IPS DF 19.7 (cell line): ENCODE measurements at places on chromosomes 2 and 18.

- no peak for DNase-seq
Observed at GRCh38 chr2:81290846-81291245, 986.3 kb upstream of the LRRTM1 start.

DNA sequence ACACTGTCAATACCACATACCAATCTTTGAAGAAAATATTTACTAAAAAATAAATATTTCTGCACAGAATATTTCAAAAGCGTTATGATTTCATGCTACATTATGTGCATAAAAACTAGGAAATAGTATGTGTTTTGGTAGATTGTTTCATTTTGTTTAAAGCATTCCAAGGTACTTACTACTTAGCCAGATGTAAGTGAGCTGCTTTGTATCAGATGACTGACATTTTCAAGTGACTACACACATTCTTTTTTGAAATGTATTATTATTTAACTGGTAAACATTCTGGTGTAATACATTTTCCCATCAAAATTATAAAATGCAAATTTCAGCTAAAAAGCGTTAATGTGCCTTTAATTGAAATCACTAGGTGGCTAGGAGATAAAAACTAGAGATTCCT lies 21.5 kb downstream of the GCA start:
- DNase-seq = no peak

DNA sequence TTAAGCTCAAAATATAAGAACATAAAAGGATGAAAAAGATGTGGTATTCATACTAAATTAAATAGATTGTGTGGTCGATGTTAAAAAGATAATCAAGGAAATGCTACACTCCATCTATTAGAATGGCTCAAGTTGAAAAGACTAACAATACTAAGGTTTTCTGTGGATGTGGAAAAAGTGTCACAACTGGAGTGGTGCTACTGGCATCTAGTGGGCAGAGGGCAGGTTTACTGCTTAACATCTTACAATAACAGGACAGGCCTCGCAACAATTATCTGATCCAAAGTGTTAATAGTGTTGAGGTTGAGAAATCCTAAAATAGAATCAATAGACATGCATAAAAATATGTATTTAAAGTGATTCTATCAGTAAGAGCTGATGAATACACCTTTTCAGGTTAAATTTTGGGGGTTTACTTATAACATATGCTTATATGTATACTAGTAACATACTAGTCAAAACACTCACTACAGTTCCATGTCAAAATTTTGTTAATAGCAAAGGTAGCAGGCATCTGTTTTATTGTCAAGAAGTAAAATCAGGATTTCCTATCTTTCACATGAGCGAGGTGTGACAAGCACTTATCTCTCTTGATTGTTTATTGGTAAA lies 91.5 kb upstream of the TMEFF2 start:
- DNase-seq = no peak

GRCh38 chr2:174787487-174788205 lies 23.4 kb upstream of the CHRNA1 start:
- DNase-seq = peak; percentile 95

GRCh38 chr18:77086656-77087392 lies 45.8 kb downstream of the MBP start:
- DNase-seq = no peak

GRCh38 chr18:6313415-6313814 lies 101.3 kb downstream of the L3MBTL4 start:
- no peak for DNase-seq
